ENCODE measurements at places on chromosomes 4 and X.

DNA sequence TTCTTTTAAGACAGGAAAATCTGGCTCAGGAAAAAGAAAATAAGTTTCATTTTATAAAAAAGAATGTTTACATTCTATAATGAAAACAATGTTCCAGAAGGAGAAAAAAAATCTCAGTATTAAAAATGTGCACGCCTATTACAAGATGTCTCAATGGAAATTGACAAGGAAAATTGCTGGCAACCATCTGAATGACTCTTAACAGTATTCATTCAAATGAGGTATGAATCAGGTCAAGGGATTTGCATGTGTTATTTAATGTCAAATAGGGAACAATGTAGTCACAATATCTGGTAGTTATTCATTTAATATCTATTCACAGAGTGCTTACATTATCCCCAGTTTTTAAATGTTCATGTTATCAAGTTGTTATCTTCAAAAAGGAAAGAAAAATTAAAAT, 208.4 kb upstream of the TRAM1L1 start:
- DNase-seq: no peak

DNA sequence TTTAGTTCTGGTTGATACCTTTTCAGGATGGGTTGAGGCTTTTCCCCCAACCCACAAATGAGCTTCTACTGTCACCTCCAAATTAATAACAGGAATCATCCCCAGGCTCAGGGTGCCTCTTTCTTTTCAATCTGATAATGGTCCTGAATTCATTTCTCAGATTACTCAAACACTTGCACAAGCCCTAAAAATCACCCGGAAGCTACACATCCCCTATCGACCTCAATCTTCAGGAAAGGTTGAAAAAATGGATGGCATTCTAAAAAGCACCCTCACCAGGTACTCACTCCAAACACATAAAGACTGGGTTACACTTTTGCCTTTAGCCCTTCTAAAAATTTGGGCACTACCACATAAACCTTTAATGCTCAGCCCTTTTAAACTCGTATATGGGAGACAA, 79.9 kb downstream of the COQ2 start:
- no peak for DNase-seq

GRCh38 chr4:5165420-5166369, 114.4 kb downstream of the STK32B start:
- no peak for DNase-seq

GRCh38 chr4:109113521-109113920, 188.9 kb downstream of the COL25A1 start:
- no peak for DNase-seq

- no peak for DNase-seq
These were observed 53.6 kb downstream of the LAS1L start for GRCh38 chrX:65480960-65481359.

- DNase-seq: no peak
These were observed 26.3 kb upstream of the ZMAT1 start for GRCh38 chrX:101958139-101958538.

DNA sequence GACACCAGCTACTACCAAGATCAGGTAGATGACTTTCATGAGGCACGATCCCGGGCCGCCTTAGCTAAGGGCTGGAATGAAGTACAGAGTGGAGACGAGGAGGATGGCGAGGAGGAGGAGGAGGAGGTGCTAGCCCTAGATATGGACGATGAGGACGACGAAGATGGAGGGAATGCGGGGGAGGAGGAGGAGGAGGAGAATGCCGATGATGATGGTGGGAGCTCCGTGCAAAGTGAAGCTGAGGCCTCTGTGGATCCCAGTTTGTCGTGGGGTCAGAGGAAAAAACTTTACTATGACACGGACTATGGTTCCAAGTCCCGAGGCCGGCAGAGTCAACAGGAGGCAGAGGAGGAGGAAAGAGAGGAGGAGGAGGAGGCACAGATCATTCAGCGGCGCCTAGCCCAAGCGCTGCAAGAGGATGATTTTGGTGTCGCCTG, 481 bp downstream of the UTP3 start:
- DNase-seq: no peak

DNA sequence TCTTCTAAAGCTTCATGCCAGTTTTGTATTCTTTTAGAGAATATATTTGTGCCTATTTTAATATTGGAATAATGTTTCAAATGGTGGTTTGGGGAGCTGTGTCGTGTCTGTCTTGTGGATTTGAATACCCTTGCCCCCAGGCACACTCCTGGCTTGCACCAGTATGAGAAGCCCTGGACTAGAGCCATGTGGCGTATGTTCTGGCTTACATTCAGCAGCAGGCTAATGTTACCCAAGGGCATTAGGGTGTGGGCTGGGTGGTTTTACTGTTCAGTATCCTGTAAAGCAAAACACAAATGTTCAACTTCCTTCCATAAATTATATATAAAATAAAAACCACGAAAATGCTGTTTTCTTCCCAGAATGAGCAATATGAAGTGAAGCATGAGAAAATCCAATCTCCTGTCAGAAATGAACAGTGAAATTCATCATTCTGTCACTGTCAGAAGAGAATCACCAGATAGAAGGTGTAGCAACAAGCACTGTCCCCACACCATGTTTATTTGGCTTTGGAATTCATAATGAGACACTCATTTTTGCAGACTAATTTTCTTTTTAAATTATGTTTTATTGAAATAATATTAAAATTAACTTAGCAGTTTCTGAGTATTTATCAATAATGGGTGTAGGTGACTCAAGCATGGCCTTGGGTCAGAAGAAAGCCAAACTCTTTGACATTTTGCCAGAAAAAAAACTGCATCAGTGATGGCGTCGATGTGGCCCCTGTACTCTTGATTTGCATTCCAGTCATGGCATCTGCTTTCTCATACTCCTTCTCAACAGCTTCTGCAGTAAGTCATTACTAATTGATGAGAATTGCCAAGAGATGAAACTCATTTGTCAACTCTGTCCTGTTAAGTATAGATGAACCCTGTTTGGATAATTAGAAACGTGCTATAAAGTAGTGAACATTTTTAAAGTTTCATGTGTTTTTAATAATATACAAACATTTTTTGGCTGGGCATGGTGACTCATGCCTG, 43.8 kb downstream of the WWC2 start:
- no peak for DNase-seq

- no peak for DNase-seq
These were observed 963.3 kb downstream of the NLGN4X start for GRCh38 chrX:5265324-5265850.

- no peak for DNase-seq
These were observed 31.2 kb downstream of the LRBA start for GRCh38 chr4:150983851-150984250.

DNA sequence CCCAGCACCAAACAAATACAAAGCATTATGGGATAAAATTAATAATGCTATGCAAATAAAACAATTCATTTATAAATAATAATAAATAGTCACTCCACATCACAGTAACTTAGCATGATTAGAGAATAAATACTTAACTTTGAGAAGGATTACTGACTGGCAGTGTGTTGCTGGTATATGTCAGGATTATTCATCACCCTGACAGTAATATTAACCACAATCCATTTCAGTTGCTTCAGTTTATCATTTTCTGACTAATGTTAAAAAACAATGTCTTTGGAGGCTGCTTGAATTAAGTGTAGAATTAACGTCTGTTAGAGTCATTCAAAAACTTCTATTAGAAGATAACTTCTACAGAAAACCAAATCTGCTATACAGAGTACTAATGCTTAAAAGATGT, 124.1 kb upstream of the MAB21L2 start:
- no peak for DNase-seq

DNA sequence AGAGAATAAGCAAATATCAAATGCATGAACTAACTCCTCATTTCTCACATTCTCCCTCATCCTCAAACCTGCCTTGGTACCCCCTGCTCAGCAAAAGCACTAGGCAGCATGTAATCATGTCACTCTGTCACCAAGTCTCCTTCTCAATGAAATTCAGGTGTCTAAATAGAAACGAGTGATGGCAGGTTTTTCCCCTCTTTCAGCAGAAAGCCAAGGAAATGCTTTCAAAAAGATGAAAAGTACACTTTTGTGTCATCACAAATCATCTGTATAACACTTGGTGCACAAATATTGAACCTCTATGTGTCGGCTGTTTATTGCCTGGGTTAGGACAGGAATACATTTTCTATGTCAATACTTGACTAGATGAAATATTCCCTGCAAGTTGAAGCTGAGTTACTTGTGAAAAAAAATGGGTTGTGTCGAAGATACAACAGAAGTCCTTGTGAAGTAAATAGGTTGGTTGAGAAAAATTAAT, 285.1 kb upstream of the MAGEB18 start:
- no peak for DNase-seq

- no peak for DNase-seq
These were observed 7.2 kb downstream of the STARD8 start for GRCh38 chrX:68654693-68655092.

- no peak for DNase-seq
These were observed 137.8 kb downstream of the RAPGEF2 start for GRCh38 chr4:159240687-159241086.

DNA sequence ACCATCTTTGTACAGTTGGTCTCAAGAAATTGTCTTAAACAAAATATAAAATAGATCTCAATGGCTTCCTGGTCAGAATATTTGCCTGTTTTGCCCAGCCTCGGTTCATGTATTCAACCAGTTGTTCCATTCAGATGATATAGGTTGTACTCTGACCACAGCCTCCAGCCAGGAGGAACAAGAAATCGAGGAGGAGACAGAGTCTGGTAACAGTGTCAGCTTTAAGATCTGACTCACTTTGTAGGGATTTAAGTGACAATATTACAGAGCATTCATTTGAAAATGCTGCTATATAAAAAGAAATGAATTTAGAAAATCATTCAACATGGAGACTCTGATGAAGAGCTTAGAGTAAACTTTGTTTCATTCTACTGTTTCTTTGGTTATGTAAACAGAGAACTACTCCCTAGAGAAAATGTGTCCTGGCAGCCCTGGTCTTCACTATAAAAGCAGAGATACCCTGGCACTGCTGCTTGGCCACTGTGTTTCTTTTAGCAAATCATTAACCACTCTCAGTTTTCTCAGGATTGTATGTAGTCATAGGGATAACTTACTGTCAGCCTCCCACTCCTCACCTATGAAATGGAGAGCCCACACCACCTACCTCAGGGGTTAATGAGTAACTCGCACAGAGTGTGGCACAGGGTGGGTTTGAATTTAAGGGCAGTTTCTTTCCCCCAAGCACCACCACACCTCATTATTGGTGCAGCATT, 53.5 kb downstream of the PAGE2 start:
- no peak for DNase-seq

GRCh38 chrX:72436010-72436409, 130.3 kb upstream of the CITED1 start:
- DNase-seq: no peak

GRCh38 chr4:87746001-87746400, 53.4 kb upstream of the IBSP start:
- no peak for DNase-seq

- no peak for DNase-seq
These were observed 54.5 kb downstream of the CAMK2D start for GRCh38 chr4:113707048-113707447.

- DNase-seq: no peak
These were observed 8.7 kb downstream of the P2RY8 start for GRCh38 chrX:1528186-1528883.

GRCh38 chr4:79408063-79408462, at the start of gene GK2:
TSS of gene GK2 (minus strand) at chr4:79408228. CDS start at chr4:79408200, 28 bp downstream.
- no peak for DNase-seq

DNA sequence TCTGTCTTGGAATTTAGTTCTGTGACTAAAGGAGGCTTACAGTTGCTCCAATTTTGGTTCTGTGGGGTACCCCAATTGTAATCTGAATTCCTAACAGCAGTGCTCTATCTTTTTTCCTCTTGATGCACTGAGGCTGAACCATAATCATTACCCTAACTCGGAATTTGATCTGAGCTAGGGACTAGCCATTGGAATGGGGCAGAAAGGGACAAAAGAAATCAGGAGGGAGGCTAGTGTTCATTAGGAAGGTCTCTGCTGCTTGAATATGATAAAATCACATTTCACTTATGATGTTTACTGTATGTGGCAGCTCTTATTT, 2.7 kb downstream of the KLF3 start:
- DNase-seq: no peak

GRCh38 chr4:42078184-42078801, 74.2 kb downstream of the BEND4 start:
- DNase-seq: no peak

DNA sequence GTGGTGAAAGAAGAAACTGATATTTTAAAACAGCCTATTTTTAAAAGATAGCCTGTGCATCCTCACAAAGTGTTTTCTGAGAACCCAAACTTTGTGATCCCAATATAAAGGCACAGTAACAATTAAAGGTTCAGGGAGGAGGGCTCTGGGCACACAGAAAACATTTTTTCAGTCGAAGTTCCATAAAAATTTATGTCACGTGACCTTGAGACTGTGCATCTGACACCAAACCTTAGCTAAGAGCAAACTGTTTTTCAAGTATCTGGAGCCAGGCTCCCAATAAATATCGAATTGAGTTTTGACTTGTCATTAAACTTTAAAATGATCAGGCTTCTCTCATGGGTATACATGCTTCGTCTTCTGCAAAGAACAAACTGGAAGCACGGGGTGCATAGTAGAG, 177.9 kb downstream of the BEND2 start:
- DNase-seq: no peak

- no peak for DNase-seq
These were observed 2.0 kb downstream of the PGK1 start for GRCh38 chrX:78105944-78106650.

- DNase-seq: no peak
These were observed 158.4 kb downstream of the TENT5D start for GRCh38 chrX:80578517-80579105.

GRCh38 chrX:77299549-77299948, 147.6 kb upstream of the FGF16 start:
- DNase-seq: no peak

DNA sequence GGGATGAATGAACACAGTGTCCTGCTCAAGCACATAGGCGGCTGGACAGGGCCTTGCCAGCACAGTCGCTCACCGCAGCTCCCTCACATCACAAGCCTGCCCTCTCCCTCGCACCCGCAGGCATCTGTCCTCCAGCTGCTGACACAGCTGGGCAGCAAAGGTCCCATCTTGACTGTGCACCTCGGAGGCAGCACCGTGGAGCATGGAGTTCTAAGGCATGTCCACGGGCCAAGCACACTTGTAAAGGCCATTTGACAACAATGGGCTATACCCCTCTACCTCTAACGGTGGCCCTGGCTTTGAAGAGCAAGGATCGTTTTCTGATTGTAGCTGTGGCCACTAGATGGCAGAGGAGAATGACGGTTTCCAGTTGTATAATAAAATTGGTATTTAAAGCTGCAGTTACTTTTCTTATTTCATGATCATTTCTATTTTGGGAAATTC, 53.8 kb downstream of the APLN start:
- DNase-seq: no peak

DNA sequence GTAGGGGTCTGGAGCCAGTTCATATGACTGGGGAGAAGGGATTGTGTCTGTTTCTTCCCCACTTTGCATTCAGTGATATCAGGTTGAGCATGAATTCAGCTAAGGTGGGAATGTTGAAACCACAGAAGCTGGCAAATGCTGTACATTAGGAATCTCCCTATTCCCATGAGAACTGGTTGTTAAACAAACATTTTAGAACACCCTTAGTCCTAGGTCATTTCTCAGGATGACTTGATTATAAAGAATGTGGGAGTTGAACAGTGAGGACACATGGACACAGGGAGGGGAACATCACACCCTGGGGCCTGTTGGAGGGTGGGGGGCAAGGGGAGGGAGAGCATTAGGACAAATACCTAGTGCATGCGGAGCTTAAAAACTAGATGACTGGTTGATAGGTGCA, 62.6 kb upstream of the LIMCH1 start:
- DNase-seq: no peak

Data from esophagus squamous epithelium (tissue), 5 donors.